ENCODE measurements at places on chromosomes 5 and 9.

GRCh38 chr9:2704504-2704903 is 12.8 kb upstream of the KCNV2 start:
- DNase-seq: no peak

DNA sequence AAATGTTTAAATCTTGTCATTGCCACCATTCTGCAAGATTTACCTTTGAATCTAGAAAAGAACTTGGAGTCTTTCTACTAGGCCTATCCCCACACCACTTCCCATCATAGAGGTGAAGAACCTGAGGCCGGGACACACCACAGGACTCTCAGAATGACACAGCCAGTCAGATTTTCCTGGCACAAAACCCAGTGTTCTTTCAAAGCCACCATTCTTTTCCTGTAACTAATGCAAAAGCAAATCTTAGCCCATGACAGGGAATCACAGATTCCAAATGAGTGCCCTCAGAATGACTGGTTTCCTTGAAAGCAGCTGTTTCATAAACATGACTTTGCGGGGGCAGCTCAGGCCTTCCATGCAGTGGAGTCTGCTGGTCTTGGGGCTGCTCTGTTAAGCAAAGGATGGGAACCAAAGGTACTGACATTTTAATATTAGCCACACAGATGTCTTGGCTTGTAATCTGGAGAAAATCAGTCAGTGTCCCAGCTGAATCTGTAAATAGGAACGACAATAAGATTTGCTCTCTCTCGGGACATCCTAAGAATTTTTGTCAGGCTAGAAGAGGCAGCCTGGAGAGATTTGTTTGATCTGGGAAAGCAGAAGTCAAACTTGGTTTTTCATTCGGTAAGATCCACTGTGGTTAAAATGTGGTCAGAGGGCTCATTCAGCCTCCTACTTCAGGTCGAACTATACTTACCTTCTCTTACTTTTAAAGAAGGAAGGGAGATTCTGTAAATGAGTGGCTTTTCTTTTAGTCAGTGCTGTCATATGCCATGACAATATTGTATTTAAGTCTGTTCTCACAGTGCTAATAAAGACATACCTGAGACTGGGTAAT is 115.1 kb downstream of the PALM2AKAP2 start:
- no peak for DNase-seq

GRCh38 chr5:95725071-95725820 is 5.9 kb upstream of the RHOBTB3 start:
- no peak for DNase-seq

DNA sequence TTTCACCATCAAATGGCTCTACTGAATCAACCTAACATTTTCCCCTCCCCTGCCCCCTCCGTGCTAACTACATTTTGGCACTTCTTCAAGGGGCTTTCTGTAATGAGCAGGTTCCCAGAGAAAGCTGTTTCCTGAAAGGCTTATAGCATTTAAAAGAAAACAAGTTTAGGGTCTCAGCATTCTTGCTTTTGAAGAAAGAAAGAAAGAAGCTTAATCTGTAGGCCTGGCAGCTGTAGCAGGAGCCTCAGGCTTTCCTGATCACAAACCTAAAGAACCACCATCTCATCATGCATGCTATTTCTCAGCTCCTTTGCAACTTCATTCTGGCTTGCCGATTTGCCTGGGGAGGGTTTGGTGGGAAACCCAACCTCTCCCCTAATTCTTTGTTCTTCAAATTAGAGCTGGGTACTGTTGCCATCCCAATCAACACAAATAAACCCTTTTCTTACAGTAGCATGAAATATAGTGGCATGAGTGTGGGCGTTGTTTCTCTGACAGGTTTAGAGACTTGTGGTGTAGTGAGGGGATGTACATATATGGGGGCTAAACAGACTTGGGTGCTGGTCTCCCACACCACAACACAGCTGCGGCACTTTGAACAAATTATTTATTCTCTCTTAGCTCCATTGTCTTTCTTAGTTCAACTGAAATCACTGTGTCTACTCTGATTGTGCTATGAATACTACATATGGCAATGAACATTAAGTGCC is 160.5 kb upstream of the TNC start:
- no peak for DNase-seq

GRCh38 chr5:113089653-113090335 is 113.2 kb downstream of the DCP2 start:
- no peak for DNase-seq

DNA sequence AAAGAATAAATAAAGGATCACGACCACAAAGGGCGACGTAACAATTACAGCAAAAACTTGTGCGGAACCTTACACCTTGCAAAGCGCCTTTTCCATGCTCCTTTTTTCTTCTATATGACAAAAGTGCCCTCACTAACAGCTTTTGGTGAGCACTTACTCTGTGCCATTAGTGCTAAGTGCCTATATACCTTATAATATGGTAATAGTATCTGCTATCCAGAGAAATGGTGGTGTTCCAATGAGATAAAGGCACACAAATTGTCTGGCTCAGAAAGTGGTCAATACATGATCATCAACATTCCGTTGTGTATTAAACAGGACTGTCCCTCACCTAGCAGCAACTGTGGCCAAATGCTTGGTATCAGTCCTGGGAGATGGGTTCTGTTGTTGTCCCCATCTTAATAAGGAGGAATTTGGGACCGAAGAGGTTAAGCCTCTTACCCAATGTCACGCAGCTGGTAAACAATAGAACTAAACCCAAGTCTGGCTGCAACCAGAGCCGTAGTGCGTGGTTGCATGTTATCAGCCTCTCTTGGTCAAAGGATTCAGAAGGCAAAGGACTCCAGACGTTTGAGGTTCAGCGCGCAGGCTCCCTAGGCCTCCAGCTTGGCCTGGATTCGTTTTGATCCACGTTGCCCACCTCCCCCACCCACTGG is 564 bp upstream of the TOR2A start:
- no peak for DNase-seq

DNA sequence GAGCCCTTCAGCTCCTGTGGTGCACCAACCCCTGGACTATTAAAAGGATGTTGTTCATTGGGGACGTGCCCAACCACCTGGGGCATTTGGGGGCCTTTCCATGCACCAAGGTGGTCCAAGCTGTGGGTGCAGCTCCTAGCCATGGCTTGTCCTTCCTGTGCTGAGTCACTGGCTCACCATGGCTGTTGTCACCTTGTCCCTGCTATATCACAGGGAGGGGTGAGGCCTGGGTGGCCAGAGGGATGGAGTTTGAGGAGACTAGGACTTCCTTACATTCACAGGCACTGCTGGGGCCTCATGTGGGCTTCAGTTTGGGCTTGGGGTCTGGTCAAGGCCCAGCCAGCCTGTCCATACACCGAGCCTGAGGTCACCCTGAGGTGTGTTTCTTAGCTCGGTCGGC is 45.5 kb downstream of the PHF2 start:
- no peak for DNase-seq

DNA sequence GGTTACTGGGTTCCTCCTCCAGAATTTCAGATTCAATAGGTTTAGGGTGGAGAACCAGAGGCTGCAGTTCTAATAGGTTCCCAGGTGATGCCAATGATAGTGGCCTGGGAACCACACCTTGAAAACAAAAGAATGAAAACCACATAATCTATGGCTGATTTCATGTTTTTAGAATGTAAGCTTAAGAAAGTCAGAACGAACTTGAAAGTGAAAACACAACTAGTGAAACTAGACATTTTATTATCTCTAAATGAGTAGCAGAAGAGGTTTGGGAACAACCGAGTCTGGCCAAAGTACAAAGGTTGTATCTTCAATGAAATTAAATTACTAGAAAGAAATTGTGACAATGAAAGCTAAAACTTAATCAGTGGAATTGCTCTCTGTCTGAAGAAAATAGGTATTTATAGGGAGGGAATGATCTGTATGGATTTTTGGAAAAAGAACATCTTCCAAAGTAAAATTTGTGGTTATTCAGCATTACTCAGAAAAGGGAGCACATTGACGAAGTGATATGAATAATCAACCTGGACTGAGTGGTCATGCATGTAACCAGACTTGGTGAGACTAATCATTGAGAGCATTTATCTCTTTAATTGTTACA is 24.9 kb upstream of the CEP120 start:
- DNase-seq: no peak

DNA sequence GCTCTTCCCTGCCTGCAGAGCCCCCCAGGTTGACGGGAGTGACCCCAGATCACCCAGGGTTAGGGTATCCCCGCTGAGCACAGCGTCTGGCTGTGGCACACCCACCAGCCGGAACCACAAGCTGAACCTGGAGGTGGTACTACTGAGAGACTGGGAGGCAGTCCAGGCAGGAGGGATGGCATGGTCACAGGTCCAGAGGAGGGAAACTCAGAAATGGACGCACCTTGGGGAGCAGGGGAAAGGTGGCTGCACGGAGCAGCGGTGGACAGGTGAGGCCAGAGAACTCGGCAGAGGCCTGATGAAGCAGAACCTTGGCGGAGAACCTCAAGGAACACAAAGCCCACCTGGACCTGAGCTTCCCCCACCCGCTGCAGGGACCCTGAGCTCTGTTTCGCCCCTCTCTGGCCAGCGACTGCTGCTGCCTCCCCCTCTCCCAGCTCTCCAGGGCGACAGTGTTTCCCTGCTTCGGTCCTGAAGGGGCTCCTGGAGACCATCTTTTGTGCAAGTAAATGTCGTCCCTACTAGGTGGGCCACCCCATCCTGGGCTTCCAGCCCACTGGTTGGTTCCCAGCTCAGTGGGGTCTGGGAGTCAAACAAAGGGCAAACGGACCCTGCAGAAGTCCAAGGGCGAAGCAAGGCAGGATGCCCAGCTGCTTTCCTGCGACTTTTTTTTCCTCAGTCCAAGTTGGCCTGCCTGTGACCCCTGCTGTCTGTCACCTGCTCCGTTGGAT is 845 bp downstream of the ADGRD2 start:
- no peak for DNase-seq

DNA sequence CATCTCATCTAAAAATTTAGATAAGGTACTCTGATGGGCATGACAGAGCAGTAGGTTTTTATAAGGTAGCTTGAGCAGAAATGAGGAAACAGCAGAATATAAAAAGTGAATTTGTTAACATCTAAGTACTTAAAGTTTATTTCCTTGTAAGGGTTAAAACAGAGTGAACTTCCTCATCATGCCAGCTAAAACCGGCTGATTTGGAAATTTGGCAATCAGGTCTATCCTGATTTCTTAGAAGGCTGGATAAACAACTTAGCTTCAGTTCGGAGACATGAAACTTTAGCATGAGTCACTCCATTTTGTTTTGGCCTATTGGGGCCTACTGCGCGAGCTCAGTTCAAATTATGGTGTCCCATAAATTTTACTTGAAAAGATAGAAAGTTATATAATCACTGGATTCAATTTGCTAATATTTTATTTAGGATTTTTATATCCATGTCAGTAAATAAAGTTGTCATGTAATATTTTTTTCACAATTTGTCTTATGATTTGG is 241.6 kb upstream of the RORB start:
- no peak for DNase-seq

DNA sequence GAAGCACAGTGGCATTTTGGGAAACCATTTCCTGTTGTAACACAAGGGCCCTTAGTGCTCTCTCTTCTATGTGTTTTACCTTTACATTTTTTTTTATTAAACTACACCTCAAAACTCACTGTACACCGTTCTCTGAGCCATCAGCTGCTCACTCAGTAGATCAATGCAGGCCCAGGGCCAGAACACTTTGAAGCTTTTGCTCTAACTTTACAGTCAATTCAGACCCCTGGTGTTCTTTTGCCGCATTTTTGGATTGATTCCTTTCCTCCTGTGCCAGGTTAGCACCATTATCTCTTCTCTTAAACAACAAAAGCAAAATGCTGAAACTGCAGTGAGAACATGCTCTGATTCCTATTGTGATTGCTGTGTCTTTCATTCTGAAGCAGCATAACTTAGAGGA is 269.8 kb upstream of the RGMB start:
- DNase-seq: no peak

DNA sequence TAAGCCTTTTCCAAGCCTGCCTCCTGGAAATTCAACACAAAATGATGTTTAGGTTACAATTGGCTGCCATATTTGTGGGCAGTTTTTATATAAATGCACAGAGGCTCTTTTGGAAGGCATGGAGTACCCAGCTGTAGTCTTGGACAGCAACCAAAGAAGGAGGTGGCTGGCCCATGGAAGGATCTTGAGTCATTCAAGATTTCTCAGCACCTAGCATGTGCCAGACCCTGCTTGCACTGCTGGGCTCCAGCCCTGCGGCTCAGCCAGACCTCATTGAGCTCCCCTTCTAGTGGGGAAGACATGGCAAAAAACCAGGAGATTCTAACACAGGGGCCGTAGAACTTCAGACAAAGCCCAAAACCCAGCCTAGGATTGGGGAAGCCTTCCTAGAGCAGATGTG is 22.1 kb downstream of the JADE2 start:
- DNase-seq: no peak

GRCh38 chr9:89223396-89223977 is 44.9 kb upstream of the SHC3 start:
- DNase-seq: no peak

DNA sequence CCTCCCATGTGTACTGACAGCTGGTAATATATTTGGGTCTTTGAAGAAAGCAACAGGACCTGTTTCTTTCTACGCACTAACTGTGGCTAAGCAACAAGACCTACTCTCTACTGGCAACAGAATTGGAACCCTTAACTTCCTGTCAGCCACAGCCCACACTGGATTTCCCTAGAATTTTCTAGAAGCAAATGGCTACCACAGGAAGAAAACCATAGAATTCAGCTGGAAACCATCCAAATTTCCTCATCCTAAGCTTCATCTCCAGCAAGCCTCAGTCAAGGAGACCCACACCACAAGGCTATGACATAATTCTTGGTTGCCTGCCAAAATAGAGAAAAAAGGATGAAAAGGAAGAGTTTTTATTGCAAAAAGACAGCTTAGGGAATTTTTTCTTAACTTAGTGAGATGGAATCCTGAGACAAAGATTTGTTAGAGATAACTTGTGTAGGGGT is 171.8 kb upstream of the TNC start:
- DNase-seq: no peak

DNA sequence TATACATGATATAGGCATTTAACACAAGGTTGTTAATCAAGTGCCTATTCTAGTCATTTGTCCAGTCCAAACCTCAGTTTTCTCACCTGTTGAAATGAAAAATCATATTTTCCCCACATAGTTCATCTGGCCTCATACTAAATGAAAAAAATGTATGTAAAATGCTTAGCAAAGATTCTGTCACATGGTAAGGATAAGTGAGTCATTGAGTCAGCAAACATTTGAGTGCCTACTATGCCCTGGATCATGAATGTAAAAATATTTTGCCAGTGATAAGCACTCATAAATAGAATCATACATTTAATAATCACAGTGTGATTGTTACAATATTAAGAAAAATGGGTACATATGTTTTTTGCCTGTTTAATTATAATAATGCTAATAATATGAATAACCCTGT is 181.2 kb upstream of the PAPPA start:
- no peak for DNase-seq

- DNase-seq: no peak
Observed at GRCh38 chr9:93316726-93317494, 133.0 kb downstream of the WNK2 start.

DNA sequence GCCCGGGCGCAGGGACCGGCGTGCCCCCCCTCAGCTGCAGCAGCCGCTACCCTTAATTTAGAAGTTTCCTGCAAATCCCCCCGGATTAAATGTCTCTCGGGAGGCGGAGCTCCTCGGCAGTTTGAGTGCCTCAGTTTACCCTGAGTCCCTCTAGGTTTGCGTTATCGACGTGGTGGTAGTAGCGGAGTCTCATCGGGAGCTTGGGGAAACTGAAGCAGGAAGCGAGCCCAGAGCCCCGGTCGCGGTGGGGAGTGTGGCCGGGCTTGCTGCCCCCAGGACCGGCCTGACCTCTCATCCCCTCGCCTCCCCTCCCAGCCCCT is 529 bp upstream of the TPM2 start:
- DNase-seq: no peak
